Stimulated activated naive B cell treated with anti-CD40 and anti-IgM and Interleukin-4, amounts not matched to agents 10 μg/mL and 1 μg/mL and 100 μg/mL, for 72 hours (primary cell): ENCODE measurements at places on chromosomes 5 and 9.

DNA sequence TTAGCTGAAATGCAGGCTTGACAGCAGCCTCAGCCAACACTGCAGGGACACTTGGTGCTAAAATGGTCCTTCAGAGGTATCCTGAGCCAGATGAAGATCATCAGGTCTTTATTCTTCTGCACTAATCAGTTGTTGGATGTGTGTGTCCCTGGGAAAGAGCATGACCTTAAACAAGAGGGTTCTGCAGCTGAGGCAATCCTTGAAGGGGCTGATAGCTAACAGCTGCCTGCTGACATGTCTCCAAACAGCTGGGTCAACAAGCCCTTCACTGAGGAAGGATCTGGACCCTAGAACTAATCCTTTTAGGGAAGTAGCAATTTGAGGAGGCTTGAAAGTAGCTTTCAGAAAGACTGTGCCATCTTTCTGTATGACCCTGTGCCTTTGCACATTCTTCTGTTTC is 376.3 kb upstream of the ACTBL2 start:
- no peaks in the 10 kb centered on the region for H3K4me1 ChIP-seq
- no peak overlapping the region for H3K27ac ChIP-seq
- no peak overlapping the region for H3K4me3 ChIP-seq
- no peaks in the 10 kb centered on the region for H3K36me3 ChIP-seq

DNA sequence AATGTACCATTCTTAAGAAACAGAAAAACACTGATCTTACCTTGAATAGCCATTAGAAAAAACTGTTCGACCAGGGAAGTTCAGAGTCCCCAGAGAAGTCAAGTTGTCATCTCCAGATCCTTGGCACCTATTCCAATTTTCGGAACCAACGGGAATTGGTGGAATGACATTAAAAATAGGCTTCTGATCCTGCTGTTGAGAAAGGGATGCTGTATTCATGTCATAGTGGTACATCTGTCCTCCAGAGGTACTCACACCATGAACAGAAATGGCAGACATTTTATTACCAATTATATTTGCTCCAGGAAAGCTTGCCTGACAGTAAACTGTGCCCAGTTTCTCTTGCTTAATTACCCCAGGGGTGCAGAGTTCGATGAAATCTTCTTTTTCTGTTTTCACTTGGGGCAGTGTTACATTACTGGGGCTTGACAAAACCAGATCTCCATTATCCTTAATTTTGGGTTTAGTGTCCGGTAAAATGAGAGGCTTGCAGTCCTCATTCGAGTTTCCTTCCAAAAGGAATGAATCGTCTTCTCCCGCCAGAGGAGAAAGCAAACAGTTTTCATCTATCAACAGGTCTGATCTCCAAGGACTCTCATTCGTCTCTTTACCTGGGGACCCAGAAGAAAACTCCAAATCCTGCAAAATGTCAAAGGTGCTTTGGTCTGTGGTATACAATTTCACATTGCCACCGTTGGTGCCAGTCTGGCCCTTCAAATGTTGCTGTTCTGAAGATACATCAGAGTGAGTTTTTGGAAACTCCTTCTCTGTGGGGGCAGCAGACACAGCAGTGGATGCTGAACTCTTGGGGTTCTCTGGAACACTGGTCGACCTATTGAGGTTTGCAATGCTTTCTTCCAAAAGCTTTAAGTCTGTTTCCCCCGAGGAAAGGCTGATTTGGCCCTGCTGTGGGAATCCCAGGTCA is 3.6 kb downstream of the NR3C1 start:
- H3K4me3 ChIP-seq: peak overlapping the region; percentile 70
- peaks cover 10% of the 10 kb centered on the region for H3K36me3 ChIP-seq
- peaks cover 33% of the 10 kb centered on the region for H3K4me1 ChIP-seq
- no peak overlapping the region for H3K27ac ChIP-seq
- H3K27me3 ChIP-seq: no peaks in the 10 kb centered on the region

DNA sequence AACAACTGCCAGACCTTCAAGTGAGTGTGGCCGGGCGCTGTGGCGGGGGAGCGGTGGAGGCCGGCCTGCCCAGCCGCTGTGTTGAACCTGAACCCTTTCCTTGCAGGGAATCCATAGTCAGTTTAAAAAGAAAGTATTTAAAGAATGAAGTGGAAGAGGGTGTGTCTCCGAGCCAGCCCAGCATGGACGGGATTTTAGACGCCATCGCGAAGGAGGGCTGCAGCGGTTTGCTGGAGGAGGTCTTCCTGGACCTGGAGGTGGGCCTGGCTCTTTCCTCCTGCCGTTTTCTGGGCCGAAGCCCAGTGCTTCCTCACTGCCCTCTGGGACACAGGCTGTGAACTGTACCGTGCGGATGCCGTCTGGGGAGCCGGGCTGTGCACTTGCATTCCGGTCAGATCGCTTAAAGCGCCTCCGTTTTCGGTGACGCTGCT is 19.1 kb downstream of the EXOC3 start:
- peaks cover 52% of the 10 kb centered on the region for H3K4me1 ChIP-seq
- peak overlapping the region; percentile 84 for H3K27ac ChIP-seq
- peaks cover 92% of the 10 kb centered on the region for H3K36me3 ChIP-seq

GRCh38 chr5:74685979-74686631 is 1.1 kb downstream of the HEXB start:
- peak overlapping the region; percentile 83 for H3K27ac ChIP-seq
- H3K4me3 ChIP-seq: peak overlapping the region; percentile 88
- no peaks in the 10 kb centered on the region for H3K27me3 ChIP-seq

- no peaks in the 10 kb centered on the region for H3K27me3 ChIP-seq
- DNase-seq: no peak
- no peak overlapping the region for H3K4me3 ChIP-seq
Measured at GRCh38 chr5:43694027-43694426, 91.0 kb downstream of the NNT start.

DNA sequence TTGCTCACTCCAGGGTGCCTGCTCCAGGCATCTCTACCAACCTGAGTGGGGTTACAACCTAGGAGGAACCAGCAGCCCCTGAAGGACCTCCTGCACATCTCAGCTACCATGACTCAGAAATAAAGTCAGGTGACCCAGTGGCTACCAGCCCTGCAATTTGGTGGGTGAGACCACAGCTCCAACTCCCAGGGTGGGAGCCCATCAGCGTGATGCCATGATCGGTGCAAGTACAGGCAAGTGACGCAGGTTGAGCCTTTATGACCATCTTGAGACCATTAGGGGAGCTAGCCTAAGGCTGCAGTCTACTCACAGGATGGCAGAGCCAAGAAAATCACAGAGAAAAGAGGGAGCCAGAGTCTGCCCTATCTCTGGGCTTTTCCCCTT is 8.6 kb downstream of the SEPTIN8 start:
- no peak overlapping the region for H3K4me3 ChIP-seq
- H3K27ac ChIP-seq: no peak overlapping the region
- H3K4me1 ChIP-seq: no peaks in the 10 kb centered on the region
- DNase-seq: no peak
- H3K36me3 ChIP-seq: peaks cover 1% of the 10 kb centered on the region

DNA sequence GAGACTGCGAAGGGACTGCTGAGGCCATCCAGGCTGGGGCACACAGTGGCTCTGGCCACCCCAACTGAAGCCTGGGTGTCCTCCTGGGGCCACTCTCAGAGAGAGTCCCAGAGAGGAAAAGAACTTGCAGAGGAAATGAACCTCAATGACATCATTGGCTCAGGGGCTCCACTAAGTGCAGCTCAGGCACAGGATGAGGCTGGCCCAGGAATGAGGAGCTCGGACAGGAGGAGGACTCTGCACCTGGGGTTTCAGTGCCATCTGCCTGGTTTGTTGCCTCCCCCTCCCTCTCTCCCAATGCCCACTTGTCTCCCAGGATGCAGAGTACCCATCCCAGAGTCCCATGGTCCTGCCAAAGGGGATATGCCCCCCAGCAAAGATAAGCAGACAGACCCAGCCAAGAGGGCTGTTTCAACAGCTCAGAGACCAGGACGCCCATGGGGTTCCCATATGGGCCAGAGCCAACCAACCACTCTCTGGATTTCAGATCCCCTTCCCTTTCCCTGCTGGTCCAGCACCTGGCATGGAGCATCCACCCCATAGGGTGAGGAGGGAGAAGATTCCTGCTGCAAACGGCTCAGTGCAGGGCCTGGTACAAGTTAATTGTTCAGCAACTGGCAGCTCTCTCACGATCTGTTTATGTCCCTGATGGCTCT is 26.9 kb upstream of the OLFM1 start:
- peaks cover 39% of the 10 kb centered on the region for H3K27me3 ChIP-seq
- no peak overlapping the region for H3K4me3 ChIP-seq
- no peak overlapping the region for H3K27ac ChIP-seq
- no peak for DNase-seq
- no peaks in the 10 kb centered on the region for H3K4me1 ChIP-seq

- no peaks in the 10 kb centered on the region for H3K27me3 ChIP-seq
- DNase-seq: no peak
- H3K4me1 ChIP-seq: no peaks in the 10 kb centered on the region
- no peaks in the 10 kb centered on the region for H3K36me3 ChIP-seq
- no peak overlapping the region for H3K27ac ChIP-seq
Measured at GRCh38 chr5:114467729-114468128, 105.9 kb downstream of the KCNN2 start.

- H3K4me3 ChIP-seq: no peak overlapping the region
- H3K27ac ChIP-seq: peak overlapping the region; percentile 89
- no peaks in the 10 kb centered on the region for H3K27me3 ChIP-seq
- peaks cover 36% of the 10 kb centered on the region for H3K4me1 ChIP-seq
Measured at GRCh38 chr5:159184858-159185381, 24.4 kb downstream of the RNF145 start.

- no peak for DNase-seq
- no peaks in the 10 kb centered on the region for H3K36me3 ChIP-seq
- no peaks in the 10 kb centered on the region for H3K27me3 ChIP-seq
- no peak overlapping the region for H3K4me3 ChIP-seq
- H3K4me1 ChIP-seq: no peaks in the 10 kb centered on the region
Measured at GRCh38 chr5:3351581-3352442, 243.8 kb upstream of the IRX1 start.

DNA sequence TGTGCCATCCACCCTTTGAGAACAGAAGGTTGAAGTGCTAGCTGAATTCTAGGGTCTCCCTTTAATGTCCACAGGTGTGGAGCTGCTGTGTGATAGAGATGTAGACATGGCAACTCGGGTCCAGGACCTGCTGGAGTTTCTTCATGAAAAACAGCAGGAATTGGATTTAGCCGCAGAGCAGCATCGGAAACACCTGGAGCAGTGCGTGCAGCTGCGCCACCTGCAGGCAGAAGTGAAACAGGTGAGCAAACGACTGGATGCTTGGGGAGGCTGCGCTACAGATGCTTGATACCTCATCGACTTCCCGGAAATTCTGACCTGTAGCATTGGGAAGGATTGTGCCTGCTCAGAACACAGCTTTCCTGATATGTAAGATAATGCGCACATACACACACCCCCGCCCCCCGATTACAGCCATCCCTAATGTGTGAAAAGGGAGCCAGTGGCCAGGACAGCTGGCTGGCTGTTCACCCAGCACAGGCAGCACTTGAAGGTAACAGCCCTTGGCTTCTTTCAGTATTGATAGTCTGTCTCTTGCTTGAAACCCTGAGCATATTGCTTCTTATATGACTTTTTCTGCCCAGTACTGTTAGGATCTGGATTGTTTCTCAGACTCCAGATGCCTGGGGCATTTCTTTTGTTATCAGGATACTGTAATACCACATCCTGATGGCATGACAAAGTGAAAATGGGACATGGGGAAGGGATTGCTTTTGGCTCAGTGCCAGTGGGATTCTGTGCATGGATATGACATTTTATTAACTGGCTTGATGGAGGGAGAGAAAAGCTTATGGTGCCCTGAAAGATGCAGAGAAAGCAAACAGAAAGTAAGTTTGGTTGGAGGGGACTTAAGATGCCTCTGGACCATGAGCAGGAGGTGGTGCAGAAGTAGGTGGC is 216.8 kb upstream of the OTULINL start:
- no peak overlapping the region for H3K4me3 ChIP-seq
- H3K27me3 ChIP-seq: no peaks in the 10 kb centered on the region
- H3K36me3 ChIP-seq: peaks cover 77% of the 10 kb centered on the region
- peak overlapping the region; percentile 54 for H3K27ac ChIP-seq

DNA sequence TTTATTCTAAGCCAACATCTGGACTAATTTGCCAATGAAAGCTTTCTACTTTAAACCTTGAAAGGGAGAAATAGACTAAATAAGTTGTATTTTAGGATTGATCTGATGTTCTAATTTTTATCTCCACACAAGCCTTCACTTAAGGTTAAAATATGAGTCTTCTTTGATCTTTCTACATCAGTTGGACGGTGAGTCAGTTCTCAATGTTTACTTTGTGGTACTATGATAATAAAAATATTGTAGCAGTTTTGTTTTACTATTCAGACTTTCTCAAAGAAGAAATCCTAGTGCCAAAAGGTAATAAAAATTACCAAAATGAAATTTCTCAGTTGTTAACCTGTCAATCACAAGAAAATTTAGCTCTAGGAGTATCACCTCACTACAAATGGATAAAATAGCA is 203.5 kb upstream of the RGMB start:
- H3K27ac ChIP-seq: no peak overlapping the region
- no peaks in the 10 kb centered on the region for H3K4me1 ChIP-seq
- peaks cover 6% of the 10 kb centered on the region for H3K27me3 ChIP-seq
- H3K4me3 ChIP-seq: no peak overlapping the region
- H3K36me3 ChIP-seq: no peaks in the 10 kb centered on the region
- DNase-seq: no peak

- H3K4me1 ChIP-seq: no peaks in the 10 kb centered on the region
- no peak overlapping the region for H3K4me3 ChIP-seq
- no peak for DNase-seq
Measured at GRCh38 chr9:84773022-84773421, 103.5 kb downstream of the NTRK2 start.

- H3K4me1 ChIP-seq: no peaks in the 10 kb centered on the region
- DNase-seq: no peak
- no peak overlapping the region for H3K27ac ChIP-seq
- no peaks in the 10 kb centered on the region for H3K27me3 ChIP-seq
Measured at GRCh38 chr9:110984890-110985437, 53.3 kb downstream of the LPAR1 start.

DNA sequence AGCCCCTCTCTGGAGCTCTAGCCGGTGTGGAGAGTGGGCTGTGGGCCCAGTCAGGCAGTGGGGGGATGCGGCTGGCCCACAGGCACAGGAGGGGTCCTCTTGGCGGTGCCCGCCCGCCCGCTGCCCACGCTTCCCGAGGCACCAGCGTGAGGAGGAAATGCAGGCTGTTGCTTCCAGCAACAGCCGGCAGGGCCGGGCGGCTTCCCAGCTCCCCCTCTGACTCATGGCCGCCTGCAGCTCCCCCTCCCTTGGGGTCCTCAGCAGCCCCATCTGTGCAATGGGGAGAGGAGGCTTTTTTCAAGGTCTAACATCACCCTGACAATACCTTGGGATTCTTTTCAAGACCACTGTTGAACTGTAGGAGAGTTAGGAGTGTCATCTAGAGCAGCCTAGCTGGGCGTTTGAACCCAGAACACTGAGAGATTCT is 10.4 kb downstream of the CXXC5 start:
- no peaks in the 10 kb centered on the region for H3K27me3 ChIP-seq
- peak overlapping the region; percentile 85 for H3K4me3 ChIP-seq
- peaks cover 25% of the 10 kb centered on the region for H3K36me3 ChIP-seq
- H3K4me1 ChIP-seq: peaks cover 97% of the 10 kb centered on the region
- H3K27ac ChIP-seq: peak overlapping the region; percentile 91
- no peak for DNase-seq

- H3K4me3 ChIP-seq: no peak overlapping the region
- H3K36me3 ChIP-seq: no peaks in the 10 kb centered on the region
- no peak overlapping the region for H3K27ac ChIP-seq
- DNase-seq: no peak
- H3K4me1 ChIP-seq: no peaks in the 10 kb centered on the region
- no peaks in the 10 kb centered on the region for H3K27me3 ChIP-seq
Measured at GRCh38 chr5:64526734-64527439, 21.1 kb downstream of the RGS7BP start.

- no peak for DNase-seq
- H3K27me3 ChIP-seq: peaks cover 16% of the 10 kb centered on the region
- no peaks in the 10 kb centered on the region for H3K4me1 ChIP-seq
- no peak overlapping the region for H3K27ac ChIP-seq
- H3K36me3 ChIP-seq: no peaks in the 10 kb centered on the region
Measured at GRCh38 chr9:93191354-93191660, 7.4 kb downstream of the WNK2 start.
